NCI-H1417 treated with DMSO at 0.1 percent for 48 hours (cell line): ENCODE measurements at places on chromosomes 13 and 19.

DNA sequence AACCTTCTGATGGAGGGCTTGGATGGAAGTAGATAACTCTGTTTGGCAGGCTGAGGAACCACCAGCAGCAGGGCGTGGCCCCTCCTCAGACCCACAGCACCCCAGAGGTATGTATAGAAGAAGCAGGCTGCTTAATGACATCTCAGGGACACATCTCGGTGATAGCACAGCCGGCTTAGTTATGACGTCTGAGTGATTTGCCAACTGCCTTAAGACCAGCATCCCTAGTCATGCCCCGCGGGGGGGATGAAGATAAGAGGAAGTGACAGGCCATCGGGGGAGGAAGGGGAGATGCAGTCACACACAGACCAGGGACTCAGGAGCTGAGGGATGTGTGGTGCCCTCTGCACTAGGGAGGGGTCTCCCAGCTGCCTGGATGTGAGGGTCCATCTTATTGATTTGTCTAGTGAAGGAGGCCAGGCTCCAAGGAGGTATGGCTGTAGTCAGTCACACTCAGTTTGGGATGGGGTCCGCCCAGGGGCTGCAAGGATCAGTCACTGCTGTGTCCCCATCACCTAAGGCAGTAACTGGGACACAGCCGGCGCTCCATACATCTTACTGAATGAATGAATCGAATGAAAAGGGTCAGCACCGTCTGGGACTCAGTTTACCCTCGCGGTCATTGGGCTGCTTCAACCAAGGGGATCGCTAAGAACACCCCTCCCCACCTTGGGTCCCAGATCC lies 19.2 kb upstream of the ERCC1 start:
- no peak for DNase-seq

- no peak for DNase-seq
These were observed 16.6 kb upstream of the GATAD2A start for GRCh38 chr19:19388568-19389555.

- DNase-seq, result no peak
These were observed 18.6 kb upstream of the LMTK3 start for GRCh38 chr19:48530066-48530720.

DNA sequence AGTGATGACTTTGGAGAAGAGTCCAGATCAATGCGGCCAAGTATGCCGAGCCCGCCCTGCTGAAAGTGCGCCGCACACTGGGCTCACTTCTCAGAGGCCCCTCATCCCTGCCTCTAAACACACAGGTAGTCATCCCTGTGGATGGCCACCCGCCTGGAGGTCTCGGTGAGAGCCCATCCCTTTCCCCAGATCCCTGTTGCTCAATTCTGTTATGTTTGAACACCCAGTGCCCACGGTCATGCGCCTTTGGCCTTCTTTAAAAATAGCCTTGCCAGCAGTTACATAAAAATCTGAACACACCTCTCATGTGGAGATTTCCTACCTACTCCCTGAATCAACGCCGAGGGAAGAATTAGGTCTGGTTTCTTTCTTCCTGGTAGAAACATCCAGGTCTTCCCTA lies 11.9 kb downstream of the ELAVL1 start:
- no peak for DNase-seq

GRCh38 chr13:22837980-22838647 lies 342.7 kb upstream of the SGCG start:
- DNase-seq, result no peak

- DNase-seq, result peak; percentile 25
These were observed at the start of gene ZNF579 for GRCh38 chr19:55580628-55581144. TSS of gene ZNF579 (minus strand) at chr19:55580848. CDS start at chr19:55579639, 1,209 bp downstream.

GRCh38 chr13:100561599-100562204 lies 26.9 kb downstream of the GGACT start:
- no peak for DNase-seq

- DNase-seq, result no peak
These were observed 4.6 kb upstream of the LYPD5 start for GRCh38 chr19:43806848-43807247.

GRCh38 chr19:29535214-29535831 lies 9.5 kb downstream of the VSTM2B start:
- DNase-seq, result no peak

- DNase-seq, result no peak
These were observed 175.9 kb downstream of the IRS2 start for GRCh38 chr13:109610517-109610916.

DNA sequence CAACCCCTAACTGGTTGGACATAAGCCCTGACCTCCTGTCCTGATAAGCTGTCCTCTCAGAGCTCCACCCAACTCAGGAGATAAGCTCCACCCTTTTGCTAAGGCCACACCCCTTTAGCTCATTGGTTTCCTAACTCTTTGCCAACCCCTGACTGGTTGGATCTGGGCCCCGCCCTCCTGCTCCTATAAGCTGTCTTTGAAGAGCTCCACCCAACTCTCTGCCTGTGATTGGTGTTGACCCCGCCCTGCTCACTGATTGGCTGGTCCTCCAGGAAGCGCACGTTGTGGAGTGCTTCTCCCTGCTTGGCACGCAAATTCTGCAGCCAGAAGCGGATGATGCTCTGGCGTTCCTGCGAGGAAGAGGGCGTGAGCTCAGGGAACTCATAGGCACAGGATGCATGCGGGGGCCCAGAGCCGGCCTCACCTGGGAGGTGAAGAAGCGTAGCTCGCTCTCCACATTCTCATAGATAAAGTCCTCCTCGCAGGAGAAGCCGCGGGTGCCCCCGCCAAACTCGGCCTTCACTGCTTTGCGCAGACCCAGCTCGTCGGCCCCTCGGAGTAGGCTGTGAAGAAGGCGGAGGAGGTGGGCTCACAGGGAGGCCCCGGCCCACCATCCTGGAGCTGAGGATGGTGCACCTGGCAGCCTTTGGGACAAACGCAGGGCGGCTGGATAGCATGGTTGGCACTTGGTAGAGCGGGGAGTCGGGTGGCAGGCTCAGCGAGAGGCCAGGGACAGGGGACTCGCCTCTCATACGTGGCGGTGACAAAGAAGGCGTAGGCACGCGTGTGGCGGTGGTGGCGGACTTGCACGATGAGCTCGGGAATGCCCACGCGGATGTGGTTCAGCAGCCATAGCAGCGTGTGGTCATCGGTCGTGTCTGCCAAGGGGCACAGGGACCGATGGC lies 1.7 kb downstream of the ANO8 start:
- DNase-seq, result no peak

GRCh38 chr13:77523834-77524728 lies 11.4 kb upstream of the SCEL start:
- no peak for DNase-seq

DNA sequence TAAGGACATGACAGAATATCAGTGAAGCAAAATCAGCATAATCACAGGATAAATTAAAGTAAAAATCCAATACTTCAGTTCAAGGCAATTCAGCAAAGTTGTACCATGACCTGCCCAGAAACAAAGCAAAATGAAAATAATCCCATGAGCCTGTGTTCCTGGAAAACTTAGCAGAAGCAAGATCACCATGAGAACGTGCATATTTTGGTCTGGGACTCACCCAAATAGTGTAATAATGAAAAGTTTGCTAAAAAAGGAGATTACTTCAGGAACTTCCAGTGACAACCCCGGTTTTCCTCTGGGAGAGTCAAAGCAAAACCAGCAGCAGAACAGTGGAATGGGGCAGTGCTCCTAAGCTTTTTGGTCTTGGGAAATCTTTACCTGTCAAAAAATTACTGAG lies 14.9 kb upstream of the RPL21 start:
- DNase-seq, result no peak

DNA sequence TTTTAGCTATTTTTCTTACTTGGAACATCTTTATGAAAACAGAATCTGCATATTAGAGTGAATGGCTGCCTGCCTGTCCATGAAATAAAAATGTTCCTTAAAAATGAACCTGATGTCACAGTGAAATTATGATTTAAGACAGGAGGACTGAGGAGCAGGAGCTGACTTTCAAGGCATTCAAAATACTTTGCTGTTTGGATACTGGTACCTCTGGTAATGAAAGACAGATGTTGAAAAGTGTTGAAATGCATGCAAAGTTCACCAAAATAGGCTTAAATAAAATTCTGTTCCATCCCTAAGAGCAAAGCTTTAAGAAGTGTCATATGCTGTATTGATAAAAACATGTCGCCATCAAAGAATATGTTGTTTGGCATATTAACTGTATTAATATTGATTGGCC lies 1.7 kb downstream of the ARHGEF7 start:
- no peak for DNase-seq

DNA sequence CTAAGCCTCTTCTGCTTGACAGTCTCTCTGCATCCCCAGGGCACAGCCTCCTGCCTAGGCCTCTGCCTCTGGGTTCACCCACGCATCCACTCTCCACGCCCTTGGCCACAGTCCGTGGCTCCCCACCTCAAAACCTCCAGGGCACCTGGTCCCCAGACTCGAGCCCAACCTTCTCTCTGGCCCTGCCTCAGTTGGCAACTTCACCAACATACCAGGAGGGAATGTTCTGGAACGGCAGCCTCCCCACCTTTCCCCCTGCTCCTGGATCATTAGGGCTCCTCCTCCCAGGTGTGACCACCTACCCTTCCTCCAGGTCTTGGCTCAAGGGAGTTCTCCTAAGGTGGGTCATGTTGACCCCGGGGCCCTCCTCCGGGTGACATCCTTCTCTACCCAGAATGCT lies 69.1 kb downstream of the SOX1 start:
- DNase-seq, result no peak

DNA sequence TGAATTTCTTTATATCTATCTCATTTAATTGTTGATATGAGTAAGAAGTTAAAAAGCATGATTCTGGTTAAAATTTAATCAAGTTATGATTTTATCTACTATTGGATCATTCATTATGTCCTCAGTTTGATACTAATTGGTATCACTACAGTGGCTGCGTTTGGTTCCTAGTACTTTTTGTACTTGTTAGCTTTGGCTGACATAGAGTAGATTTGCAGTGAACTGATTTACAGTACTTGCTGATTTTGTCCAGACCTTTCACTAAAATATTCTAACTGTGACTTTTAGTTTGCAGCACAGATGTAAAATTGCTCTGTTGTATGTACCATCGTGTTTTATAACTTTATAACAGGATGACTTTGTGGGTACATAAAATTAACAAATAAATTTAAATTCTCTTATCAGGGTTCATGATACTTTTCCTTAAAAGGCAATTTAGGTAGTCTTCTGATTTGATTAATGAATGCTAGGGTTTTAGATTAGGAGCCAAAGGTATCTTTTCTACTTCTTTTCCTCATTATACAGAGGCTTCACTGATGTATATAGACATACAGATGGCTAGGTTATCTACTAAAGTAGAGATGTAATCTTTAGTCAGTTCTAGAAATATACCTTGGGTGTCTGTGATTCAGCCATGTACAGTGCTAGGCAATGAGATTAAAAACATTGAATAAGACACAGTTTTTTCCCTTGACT lies 8.7 kb downstream of the UCHL3 start:
- DNase-seq, result no peak

GRCh38 chr13:97757807-97758206 lies 195.7 kb upstream of the IPO5 start:
- DNase-seq, result no peak

- DNase-seq, result no peak
These were observed 18.8 kb downstream of the C1QTNF9 start for GRCh38 chr13:24328145-24328544.

- DNase-seq, result no peak
These were observed 56.9 kb upstream of the SLITRK5 start for GRCh38 chr13:87614276-87614675.

DNA sequence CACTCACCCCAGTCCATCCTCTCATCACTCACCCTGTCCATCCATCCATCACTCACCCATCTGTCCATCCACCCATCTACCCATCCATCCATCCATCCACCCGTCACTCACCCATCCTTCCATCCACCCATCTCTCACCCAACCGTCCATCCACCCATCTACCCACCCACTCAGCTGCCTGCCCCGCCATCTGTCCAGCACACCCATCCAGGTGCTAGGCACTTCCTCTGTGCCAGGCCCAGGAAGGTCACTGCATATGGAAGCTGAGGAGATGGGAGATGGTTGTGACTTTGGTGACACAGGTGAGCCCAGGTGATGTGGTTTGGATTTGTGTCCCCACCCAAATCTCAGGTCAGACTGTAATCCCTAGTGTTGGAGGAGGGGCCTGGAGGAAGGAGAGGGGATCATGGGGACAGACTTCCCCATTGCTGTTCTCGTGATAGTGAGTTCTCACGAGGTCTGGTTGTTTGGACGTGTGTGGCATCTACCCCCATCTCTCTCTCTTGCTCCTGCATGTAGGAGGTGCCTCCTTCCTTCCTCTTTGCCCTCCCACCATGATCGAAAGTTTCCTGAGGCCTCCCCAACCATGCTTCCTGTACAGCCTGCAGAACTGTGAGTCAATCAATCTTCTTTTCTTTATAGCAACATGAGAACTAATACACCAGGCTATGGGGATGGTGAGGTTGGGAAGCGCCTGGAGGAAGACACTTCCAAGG lies 15.9 kb upstream of the C13orf46 start:
- no peak for DNase-seq

- DNase-seq, result no peak
These were observed 47.7 kb downstream of the FNDC3A start for GRCh38 chr13:49023431-49023830.

DNA sequence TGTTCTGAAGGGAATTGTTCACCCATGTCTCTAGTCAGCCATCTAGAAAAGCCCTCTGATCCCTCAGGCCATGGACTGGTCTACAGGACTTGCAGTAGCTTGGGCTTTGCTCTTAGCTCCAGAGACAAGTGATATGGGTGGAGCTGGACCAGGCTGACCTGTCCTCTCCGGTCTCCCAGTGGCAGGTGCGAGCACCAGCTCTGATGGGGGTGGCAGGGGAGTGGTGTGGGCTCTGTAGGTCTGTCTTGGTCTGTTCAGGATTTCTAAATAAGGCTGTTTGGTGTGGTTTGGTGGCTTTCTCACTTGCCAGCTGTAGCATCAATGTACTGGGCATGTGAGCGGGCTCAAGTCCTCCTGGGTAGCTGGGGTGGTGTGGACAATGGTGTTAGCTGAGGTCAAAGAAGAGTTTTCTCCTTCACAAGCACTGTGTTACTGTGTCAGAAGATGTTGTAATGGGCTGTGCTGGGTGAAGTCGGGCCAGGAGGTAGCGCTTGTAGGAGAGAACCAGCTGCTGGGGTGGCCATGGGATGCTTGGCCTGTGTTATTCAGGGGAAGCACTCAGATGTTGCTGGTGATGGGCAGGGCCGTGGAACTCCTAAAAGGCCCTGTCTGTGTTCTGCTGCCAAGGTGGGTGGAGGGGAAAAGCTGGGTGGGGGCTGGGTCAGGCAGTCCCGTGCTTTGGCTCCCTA lies 16.9 kb downstream of the GPC6 start:
- no peak for DNase-seq

DNA sequence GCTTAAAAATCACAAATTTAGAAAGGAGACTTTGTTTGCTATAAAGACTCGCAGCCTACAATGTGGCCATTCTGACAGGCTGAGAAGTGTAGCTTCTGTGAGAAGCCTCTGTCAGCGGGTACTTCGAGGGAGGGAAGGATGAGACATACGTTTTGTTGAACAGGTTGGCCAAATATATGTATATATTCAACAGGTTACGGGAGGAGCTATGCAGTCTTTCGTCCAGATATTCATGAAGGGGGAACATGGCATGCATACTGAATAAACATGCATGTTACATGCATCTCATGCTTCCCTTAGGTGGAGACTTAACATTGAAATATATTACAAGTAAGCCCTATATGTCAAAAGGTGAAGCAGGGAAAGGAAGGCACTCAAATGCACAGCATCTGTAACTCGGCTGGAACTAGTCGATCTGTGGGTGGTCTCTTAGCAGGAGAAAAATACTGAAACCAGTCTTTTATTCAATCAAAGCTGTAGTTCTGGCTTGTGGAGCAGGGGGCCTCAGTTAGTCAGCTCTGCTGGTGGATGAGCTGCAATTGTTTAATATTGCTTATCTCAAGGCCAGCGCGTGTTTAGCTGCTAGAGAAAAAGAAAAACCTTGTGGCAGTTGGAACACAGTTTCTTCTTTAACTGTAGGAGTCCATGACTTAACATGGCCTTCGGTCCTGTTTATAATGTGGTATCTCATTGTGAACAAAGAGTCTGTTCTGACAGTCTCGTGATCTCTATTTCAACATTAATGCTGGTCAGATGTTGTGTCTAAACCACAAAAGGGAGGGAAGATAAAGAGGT lies 94.3 kb downstream of the FAM216B start:
- no peak for DNase-seq
